ENCODE measurements at places on chromosomes 16 and 17.

DNA sequence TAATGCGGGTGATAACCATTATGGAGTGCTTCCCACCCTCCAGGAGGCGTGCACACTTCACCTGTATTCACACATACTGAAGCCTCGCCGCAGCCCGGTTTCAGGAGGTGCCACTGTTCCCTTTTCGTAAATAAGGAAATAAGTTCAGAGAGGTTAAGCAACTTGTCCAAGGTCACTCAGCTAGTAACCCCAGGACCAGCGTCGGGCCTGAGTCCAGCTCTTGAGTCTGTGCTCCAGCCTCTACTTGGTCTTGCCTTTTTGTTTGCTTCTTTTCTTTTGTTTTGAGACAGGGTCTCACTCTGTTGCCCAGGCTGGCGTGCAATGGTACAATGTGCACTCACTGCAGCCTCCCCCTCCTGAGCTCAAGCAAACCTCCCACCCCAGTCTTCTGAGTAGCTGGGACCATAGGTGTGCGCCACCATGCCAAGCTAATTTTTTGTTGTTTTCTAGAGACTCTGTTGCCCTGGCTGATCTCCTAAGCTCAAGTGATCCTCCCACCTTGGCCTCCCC lies 63.5 kb upstream of the CIBAR2 start:
- DNase-seq, result no peak

DNA sequence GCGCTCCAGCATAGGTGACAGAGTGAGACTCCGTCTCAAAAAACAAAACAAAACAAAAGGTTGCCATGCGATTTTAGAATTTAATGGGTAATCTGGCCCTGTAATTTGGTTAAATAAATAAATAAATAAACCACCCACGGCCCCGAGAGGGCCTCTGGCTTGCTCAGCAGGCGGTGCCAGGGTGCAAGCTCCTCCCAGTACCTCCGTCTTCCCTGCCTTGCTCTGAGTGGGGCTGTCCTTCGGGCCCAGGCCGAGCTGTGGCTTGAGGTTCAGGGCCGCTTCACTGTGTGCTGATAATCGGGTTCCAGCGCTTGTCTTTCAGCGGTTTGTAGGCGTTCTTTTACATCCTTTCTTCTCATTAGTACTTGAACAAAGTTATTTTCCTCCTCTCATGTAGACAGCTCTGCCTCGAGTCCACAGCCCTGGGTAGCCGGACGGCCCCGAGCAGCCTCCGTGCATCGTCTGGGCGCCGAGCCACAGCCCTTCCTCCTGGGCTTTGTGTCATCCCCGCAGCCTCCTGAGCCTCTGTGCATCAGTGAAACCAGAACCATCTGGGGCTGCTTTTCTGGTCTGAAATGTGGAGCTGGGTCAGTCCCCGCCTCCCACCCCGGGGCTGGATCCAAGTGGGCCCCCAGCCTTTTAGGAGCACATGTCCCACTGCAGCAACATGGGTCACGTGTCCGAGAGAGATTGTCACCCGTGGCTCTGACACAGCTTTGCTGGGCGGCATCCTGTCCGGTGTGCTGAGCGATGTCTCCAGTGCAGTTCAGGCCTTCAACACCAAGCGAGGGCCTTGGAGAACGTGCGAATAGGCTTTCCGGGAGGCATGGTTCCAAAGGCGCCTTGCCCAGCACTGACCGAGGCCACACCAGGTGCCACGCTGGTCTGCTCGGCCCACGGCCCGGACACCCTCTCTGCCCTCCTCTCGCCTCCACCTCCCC lies 157.4 kb upstream of the CHMP6 start:
- DNase-seq, result no peak

GRCh38 chr17:80891397-80892018 lies 100.1 kb upstream of the CHMP6 start:
- no peak for DNase-seq

GRCh38 chr17:76281573-76282371 lies 16.6 kb downstream of the UBALD2 start:
- DNase-seq, result no peak

GRCh38 chr17:68368387-68368786 lies 77.1 kb downstream of the ARSG start:
- no peak for DNase-seq

DNA sequence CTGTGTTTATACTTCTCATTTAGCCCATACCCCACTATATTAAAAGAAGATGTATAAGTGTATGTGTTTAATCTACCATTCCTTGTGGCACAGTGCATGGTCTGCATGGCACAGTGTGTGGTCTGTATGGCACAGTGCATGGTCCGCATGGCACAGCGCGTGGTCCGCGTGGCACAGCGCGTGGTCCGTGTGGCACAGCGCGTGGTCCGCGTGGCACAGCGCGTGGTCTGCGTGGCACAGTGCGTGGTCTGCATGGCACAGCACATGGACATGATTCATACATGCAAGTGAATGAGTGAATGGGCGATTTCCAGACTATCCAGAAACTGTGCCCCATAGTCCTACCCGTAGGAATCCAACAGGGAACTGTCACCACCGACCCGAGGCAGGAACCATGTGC lies 632.6 kb downstream of the MAF start:
- no peak for DNase-seq

- DNase-seq, result no peak
Measured at GRCh38 chr16:47467501-47467900, 6.4 kb downstream of the PHKB start.

- no peak for DNase-seq
Measured at GRCh38 chr17:66002812-66003211, 189.1 kb downstream of the CEP112 start.

DNA sequence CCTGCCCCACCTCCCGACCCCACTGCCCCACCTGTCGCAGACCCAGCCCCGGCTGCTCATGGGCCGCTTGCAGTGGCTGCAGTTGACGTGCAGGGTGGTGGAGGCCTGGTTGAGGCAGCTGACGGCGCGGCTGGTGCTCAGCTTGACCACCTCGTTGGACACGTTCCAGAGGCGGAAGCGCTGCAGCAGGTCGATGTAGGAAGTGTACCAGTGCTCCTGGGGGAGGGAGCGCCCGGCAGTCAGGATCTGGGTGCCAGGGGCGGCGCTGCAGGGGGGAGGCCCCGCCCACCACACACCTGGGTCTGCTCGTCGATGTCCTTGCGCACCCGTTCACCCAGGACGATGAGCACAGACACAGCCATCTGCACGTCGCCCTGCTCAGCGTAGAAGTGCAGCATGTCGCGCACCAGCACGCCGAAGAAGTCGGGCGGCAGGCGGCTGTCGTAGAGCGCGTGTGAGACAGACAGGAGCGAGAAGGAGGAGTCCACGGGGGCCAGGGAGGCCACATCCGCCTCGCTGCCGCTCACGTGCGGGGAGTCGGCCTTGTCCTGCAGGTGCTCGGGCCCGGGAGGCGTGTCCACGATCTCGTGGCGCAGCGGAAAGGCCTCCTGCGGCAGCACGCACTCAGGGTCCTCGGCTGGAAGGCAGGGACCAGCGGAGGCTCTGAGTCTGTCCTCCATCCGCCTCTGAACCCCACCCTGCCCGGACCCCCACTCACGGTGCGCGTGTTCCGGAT lies 995 bp upstream of the JMJD8 start:
- no peak for DNase-seq

DNA sequence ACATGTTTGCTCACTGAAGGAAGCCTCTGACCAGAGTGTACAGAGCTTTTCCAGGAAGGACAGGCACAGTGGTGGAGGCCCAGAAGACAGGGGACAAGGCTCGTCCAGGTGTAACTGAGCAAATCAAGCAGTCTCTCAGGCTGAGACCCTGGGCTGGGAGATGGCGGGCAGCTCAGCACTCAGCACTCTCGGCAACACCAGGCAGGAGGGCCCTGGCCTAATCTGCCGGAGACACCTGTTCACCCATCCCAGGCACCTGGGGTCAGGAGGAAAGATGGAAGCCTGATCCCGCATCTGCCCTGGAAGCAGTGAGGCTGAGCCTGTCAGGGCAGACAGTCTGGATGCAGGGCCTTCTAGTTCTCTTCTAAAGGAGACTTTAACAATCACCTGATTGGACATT lies 4.8 kb downstream of the RASL10B start:
- no peak for DNase-seq

- no peak for DNase-seq
Measured at GRCh38 chr16:58654560-58655214, 25.1 kb upstream of the CNOT1 start.

DNA sequence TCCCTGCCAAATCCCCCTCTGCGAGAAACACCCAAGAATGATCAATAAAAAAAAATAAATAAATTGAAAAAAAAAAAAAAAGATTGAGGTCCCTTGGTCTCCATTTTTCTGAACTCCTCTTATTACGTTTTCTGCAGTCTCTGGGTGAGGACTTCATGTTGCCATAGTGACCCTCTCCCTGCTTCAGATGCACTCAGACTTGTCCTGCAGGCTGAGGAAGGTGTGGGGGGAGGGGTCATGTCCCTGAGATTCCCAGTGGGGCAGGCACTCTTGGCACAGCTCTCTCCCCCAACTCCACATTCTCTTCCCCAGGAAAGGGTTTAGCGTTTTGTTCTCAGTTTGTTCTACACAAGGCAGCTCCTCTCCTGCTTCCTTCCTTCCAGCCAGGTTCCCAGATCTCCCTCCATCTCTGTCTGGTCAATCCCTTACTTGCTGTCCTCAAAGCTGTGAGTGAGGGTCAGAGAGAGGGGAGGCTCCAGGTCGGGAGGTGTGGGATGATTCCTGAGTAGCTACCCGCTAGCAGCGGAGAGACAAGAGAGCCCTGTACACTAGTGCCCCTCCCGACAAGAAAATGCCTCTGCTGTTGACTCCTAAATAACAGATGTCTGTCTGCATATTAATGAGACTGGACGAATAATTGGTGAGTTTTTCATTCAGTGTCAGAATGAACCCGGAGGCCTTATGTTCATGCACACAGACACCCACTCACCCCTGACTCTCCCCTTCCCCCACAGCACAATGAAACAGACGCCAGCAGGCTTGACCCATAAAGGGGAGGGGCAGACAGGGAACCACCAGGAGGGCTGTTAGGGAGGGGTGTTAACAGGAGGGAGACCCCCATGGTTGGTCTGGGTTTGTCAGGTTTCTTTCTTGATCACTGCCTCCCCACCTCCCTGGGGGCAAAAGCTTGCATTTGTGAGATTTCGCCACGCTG lies 9.2 kb downstream of the RND2 start:
- no peak for DNase-seq

GRCh38 chr16:3088450-3088849 lies 10.6 kb downstream of the ZSCAN10 start:
- no peak for DNase-seq

GRCh38 chr17:11795906-11796305 lies 197.6 kb downstream of the DNAH9 start:
- no peak for DNase-seq

- DNase-seq, result no peak
Measured at GRCh38 chr16:14196011-14196410, 124.9 kb downstream of the MRTFB start.

GRCh38 chr16:30778549-30779244 lies 8.3 kb downstream of the ZNF629 start:
- DNase-seq, result no peak

GRCh38 chr17:39231591-39232551 lies 6.1 kb upstream of the STAC2 start:
- peak; percentile 60 for DNase-seq

DNA sequence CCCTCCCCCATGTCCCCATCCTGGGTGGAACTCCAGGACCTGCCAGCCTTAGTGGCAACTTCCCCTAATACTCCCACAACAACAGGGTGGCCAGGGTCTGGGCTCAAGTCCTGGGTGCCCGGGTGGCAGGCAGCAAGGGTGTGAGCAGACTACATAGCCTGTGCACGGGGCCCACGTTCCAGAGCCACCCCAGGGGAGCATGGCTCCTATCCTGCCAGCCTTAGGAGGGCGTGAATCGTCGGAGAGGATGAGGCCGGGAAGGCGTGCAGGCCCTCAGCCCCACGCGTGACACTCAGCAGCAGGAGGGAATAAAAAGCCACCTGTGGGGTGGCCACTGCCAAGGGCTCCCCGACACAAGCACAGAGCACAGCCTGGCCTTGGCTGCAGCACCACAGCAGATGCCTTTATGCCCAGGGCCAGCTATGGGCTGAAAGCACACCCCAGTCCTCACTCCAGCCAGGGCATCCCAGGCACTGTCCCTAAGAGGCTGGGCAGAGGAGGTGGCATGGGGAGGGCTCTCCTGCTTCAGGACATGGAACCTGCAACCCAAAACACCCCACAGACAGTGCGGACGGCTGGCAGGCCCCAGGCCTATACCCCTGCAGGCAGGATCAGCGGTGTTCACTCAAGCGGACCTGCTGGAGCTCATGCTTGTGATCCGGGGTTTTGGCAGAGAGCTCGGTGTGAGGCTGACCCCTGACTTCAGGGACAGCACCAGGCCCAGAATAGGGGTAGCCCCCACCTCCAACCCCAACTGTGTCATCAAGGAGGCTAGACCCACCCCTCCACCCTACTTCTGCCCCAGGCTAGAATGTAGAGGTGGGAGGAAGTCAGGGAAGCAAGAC lies 2.7 kb downstream of the BCAR1 start:
- DNase-seq, result no peak

DNA sequence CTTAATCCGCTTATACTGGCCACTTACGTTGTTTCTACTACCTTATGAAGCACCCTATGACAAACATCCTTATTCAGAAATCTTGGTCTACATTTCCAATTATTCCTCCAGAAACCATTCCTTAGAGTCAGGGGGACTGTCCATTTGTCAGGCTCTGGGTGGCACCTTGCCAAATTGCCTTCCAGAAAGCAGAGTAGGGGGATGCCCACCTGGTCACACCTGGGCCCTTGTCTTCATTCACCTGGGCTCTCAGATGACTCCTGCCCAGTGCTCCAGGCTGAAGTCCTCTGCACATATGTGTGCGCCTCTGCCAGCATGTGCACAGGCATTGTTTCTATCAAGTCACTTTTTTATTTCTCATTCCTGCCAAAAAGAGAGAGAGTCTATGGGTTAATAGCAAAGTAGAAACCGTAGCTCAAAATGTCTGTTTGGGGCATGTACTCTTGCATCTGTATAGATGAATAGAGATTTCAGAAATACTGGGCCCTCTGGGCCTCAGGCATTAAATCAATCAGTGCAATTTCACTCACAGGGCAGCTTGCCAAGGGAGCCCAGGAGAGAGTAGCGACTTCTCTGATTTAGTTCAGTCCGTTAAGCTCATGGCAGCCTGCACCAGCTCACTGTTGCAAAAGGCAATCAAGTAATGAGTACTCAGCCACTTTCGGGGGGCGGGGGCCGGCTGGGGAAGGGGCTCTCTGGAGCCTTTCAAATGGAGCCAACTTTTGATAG lies 104.7 kb downstream of the SOCS1 start:
- DNase-seq, result no peak

DNA sequence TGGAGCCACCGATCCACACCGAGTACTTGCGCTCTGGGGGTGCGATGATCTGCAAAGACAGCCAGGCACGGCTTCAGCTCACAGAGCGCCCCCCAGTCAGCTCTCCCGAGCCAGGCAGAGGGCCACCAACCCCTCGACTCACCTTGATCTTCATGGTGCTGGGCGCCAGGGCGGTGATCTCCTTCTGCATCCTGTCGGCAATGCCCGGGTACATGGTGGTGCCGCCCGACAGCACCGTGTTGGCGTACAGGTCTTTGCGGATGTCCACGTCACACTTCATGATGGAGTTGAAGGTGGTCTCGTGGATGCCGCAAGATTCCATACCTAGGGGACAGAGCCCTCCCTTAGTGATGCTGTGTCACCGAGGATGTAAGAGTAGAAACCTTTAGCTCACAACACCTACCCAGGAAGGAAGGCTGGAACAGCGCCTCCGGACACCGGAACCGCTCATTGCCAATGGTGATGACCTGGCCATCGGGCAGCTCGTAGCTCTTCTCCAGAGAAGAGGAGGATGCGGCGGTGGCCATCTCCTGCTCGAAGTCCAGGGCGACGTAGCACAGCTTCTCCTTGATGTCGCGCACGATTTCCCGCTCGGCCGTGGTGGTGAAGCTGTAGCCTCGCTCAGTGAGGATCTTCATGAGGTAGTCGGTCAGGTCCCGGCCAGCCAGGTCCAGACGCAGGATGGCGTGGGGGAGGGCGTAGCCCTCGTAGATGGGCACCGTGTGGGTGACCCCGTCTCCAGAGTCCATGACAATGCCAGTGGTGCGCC lies 1.6 kb downstream of the ACTG1 start:
- no peak for DNase-seq

All from neural crest cell (in vitro differentiated cells).